ENCODE measurements at places on chromosomes 1 and 21.

DNA sequence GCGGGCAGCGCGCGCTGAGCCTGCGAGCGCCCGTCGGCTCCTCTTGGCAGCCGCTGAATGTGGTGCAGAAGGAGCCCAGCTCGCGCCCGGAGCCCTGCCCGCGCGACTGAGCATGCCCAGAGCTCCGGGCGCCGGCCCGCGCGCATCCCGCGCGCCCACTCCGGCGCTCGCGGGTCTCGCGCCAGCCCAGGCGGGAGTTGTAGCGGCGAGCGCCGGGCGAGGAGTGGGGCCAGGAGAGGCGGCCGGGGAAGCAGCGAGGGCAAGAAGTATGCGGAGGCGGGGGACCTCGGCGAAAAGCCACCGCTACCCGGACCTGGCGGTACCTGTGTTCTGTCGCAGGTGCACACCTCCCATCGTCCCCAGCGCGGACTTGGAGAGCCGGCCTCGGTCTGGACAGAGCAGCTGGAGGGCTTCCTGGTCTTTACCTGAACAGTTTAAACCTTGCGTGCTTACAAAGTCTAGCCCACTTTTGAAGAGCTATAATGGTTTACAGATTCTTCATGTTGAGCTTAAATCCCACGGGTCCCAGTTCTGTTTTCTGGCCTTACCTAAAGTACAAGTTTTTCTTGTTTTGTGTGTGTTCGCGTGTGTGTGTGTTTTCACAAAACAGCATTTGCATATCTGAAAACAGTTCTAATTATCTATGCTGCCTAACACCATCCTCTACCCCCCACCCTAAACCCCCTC, at the start of gene DDAH1:
DDAH1 (minus strand) TSS at position 61 of the 687 bp plus-strand sequence. CDS start 114 bp downstream, outside the sequence.
- DNase-seq = peak; percentile 79
- H3K27me3 ChIP-seq = peaks cover 41% of the 10 kb centered on the region
- H3K4me3 ChIP-seq = peak within 1 kb of the TSS; percentile 75
- H3K36me3 ChIP-seq = no peaks in the 10 kb centered on the region
- no peak within 1 kb of the TSS for H3K27ac ChIP-seq
- H3K4me1 ChIP-seq = peaks cover 19% of the 10 kb centered on the region

GRCh38 chr1:221777431-221778072, 35.7 kb upstream of the DUSP10 start:
- H3K27ac ChIP-seq = no peak overlapping the region
- H3K36me3 ChIP-seq = no peaks in the 10 kb centered on the region
- no peak overlapping the region for H3K4me3 ChIP-seq
- no peaks in the 10 kb centered on the region for H3K27me3 ChIP-seq
- no peaks in the 10 kb centered on the region for H3K4me1 ChIP-seq
- no peak for DNase-seq

GRCh38 chr1:93601686-93602085, 80.0 kb downstream of the BCAR3 start:
- no peak overlapping the region for H3K27ac ChIP-seq
- H3K36me3 ChIP-seq = no peaks in the 10 kb centered on the region
- H3K4me1 ChIP-seq = peaks cover 9% of the 10 kb centered on the region
- no peaks in the 10 kb centered on the region for H3K27me3 ChIP-seq
- H3K4me3 ChIP-seq = no peak overlapping the region
- no peak for DNase-seq

DNA sequence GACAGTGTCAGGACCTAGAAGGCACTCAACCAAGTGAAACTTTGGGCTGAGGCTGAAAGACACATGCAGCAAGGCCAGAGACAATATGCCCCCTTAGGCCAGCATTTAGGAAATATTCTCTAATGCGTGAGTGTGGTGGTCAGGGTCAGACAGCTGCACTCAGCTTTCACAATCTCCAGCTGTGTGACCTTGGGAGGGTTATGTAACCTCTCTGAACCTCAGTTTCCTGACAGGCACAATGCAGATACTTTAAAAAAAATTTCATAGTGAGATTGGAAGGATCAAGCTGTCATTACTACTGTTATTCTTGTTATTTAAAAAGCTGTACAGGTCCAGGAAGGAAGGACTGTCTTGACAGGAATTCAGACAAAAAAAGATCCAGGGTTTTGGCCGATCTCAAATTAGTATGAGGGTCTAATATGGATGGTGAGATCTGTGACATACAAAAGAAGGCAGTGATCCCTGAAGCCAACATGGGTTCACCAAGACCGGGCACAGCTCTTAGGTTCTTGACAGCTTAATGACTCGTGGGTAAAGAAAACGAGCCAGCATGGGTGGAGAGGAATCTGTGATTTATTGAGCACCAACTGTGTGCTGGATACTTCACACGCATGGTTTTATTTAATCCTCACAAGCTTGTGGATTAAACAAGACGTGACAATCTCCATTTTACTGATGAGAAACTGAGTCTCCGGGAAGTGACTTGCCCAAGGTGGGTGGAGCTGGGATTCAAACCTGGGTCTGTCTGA, 54.6 kb upstream of the POU3F1 start:
- peaks cover 6% of the 10 kb centered on the region for H3K4me1 ChIP-seq
- no peak for DNase-seq
- H3K36me3 ChIP-seq = no peaks in the 10 kb centered on the region
- no peak overlapping the region for H3K27ac ChIP-seq
- no peaks in the 10 kb centered on the region for H3K27me3 ChIP-seq
- H3K4me3 ChIP-seq = no peak overlapping the region

DNA sequence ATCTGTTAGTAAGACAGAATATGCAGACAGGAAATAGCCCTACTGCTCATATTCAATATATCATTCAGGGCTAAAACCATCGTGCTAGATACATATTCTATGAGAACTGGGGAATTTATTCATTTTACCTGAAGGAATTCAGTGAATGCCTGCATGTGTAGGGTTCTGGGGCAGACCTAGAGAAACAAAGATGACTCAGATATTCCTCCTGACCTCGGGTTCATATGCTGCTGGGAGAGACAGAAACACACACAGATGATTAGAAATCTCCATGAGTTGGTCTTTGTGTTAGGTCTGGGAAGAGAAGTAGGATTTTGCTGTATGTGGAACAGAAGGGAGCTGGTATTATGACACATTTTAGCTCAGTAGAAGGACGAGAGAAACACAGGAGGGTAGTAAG, 176.5 kb upstream of the ST6GALNAC5 start:
- DNase-seq = no peak
- H3K36me3 ChIP-seq = no peaks in the 10 kb centered on the region
- H3K4me3 ChIP-seq = no peak overlapping the region

DNA sequence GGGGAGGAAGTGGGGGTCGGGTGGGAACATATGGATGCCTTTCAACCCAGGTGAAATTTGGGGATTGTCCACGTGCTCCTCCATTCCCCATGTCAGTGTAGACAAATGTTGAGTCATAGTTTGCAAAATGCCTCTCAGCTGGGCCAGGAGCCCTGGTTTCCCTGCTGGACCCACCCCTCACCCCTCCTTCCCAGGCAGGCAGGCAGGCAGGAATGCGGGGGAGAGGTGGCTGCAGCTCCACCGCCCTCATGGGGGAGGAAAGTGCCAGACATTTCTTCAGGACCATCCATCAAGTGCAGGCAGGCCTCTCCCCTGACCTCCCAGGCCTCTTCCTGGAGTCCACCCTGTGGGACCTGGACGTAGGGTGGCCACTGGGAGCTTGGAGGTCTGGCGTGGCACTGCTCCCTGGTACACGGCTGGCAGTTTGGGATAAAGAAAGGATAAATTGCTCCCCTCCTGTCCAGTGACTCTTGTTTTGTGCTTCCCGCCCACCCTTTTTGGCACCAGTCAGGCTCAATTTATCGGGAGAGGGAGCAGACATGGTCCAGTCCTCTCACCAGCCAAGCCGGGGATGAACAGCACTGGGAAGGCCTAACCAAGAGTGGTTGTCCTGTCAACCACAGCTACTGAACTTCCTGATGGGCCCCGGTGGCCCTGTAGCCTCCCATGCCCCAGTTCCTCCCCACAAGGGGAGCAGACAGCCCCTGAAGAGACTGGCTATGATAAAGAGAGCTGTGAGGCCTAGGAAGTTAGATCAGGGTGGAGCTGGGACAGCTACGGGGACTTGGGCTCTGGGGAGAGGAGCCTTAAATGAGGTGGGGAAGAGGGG, 18.9 kb downstream of the NPR1 start:
- H3K27ac ChIP-seq = peak overlapping the region; percentile 95
- no peaks in the 10 kb centered on the region for H3K27me3 ChIP-seq
- peaks cover 27% of the 10 kb centered on the region for H3K4me1 ChIP-seq
- H3K4me3 ChIP-seq = peak overlapping the region; percentile 33
- peak; percentile 77 for DNase-seq
- H3K36me3 ChIP-seq = no peaks in the 10 kb centered on the region

- peaks cover 3% of the 10 kb centered on the region for H3K27me3 ChIP-seq
- H3K27ac ChIP-seq = no peak overlapping the region
- no peaks in the 10 kb centered on the region for H3K36me3 ChIP-seq
- peaks cover 7% of the 10 kb centered on the region for H3K4me1 ChIP-seq
Measured at GRCh38 chr1:48772211-48772610, 4.5 kb downstream of the BEND5 start.

DNA sequence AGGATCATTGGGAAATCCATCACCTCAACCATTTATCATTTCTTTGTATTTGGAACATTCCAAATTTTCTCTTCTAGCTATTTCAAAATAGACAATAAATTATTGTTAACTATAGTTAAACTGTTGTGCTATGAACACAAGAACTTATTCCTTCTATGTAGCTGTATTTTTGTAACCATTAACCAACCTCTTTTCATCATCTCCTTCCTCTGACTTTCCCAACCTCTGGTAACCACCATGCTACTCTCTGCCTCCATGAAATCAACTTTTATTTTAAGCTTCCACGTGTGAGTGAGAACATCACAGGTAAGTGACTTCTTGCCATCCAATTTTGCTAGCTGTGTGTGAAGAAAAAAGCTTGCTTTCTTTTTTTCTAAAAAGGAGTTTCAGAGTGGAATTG, 418 bp downstream of the IFI44L start:
- no peak for DNase-seq
- no peak overlapping the region for H3K4me3 ChIP-seq
- H3K4me1 ChIP-seq = no peaks in the 10 kb centered on the region

- H3K27me3 ChIP-seq = peaks cover 47% of the 10 kb centered on the region
- H3K27ac ChIP-seq = no peak overlapping the region
- peak overlapping the region; percentile 93 for H3K4me3 ChIP-seq
Measured at GRCh38 chr1:67831850-67832513, 1.3 kb downstream of the GNG12 start.

DNA sequence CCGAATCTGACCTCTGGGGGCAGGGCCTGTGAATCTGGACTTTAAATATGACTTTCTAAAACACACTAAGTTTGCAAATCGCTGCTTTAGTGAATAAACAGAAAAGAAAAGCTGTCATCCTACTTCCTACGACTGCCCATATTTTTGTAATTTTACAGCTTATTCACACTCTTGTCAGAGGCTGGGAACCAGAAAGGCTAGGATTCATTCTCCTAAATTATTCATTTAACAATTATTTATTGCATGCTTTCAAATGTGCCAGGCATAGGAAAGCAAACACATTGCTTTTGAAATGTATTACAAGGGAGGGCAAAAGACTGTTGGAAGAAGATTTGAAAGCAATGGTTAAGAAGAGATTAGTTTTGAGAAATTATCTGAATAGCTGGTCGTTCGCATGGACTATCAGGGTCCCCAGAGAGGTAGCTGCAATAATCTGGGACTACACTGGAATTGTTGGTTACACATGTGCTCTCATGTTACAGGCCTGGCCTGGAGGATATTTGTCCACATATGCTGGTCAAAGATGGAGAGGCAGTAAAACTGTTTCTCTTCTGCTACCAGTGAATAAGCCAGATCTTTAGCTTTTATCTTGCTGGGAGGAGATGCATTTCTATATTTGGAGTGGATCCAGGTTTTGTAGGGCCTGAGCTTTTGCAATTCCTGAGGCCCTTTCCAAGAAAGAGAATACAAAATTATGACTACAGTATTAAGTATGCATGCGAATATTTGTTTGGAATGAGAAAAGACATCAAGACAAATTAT, 29.6 kb upstream of the SFPQ start:
- DNase-seq = no peak
- no peaks in the 10 kb centered on the region for H3K27me3 ChIP-seq
- no peak overlapping the region for H3K4me3 ChIP-seq
- peaks cover 25% of the 10 kb centered on the region for H3K4me1 ChIP-seq

DNA sequence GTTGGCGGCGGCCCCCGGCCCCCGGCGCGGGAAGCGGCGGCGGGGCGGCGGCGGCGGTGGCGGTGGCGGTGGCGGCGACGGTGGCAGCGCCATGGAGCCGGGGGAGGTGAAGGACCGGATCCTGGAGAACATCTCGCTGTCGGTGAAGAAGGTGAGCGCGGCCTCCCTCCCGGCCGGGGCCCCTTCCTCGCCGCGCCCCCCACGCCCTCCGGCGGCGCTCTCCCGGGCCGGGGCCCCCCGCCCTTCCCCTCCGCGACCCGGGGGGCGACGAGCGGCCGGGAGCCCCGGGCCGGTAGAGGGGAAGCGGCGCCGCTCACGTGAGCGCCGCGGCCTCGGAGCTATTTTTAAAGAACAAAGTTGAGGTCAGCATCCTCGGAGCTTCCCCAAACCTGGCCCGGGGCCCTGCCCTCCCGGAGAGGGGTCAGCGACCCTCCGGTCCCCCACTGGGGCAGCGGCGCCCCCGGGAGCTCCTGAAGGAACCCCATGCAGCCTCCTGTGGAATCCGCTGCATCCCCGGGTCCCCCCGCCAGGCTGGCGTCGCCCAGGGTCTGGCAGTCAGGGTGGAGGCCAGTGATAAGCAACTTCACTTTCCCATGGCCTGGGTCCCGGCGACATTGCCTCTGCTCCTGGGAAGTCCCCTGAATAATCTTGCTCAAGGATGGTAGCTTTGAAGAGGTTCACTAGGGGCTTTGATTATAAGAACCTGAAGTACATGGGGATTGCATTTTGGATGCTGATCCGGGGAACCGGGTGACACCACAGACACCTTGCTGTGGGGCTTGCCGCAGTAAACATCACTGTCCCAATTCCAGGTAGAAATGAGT, 560 bp downstream of the PLEKHM2 start:
- H3K36me3 ChIP-seq = no peaks in the 10 kb centered on the region
- peaks cover 10% of the 10 kb centered on the region for H3K4me1 ChIP-seq
- no peaks in the 10 kb centered on the region for H3K27me3 ChIP-seq
- DNase-seq = peak; percentile 54
- no peak overlapping the region for H3K27ac ChIP-seq

- H3K4me3 ChIP-seq = no peak overlapping the region
- H3K27me3 ChIP-seq = no peaks in the 10 kb centered on the region
- no peak overlapping the region for H3K27ac ChIP-seq
- no peaks in the 10 kb centered on the region for H3K4me1 ChIP-seq
- no peak for DNase-seq
- H3K36me3 ChIP-seq = no peaks in the 10 kb centered on the region
Measured at GRCh38 chr1:167524651-167525050, 6.3 kb upstream of the CD247 start.

DNA sequence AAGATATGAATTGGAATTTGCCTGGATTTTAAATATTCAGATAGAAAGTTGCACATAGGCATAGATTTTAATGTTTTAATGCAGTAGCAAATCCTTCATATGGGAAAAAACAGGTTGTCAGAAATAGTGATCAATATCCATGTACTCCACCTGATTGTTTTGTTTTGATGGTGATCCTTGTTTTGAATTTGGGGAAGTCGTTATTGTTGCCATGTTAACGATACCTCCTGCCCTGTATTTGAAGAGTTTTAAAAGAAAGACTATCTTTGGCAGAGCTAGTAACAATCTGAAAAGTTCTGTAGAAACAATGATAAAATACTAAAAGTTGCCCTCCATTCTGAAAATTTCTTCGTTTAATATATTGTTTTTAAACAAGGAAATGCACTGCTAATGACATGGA, 1.1 kb downstream of the CEP350 start:
- peak overlapping the region; percentile 66 for H3K4me3 ChIP-seq
- H3K36me3 ChIP-seq = no peaks in the 10 kb centered on the region
- H3K27ac ChIP-seq = peak overlapping the region; percentile 82
- H3K4me1 ChIP-seq = peaks cover 9% of the 10 kb centered on the region
- no peak for DNase-seq
